Astrocyte (in vitro differentiated cells and primary cell): ENCODE measurements at places on chromosomes 7 and 10. TPM values are rescaled to one million over a fixed set of nuclear protein-coding genes. Genes with fewer than 3 reads are reported as not detected.
A peak's percentile ranks its signal among the peaks of the same experiment; 100 is the strongest.

Gene C10orf62
- not detected in 2 replicates for total RNA-seq

Gene FRMD4A
- 59.0 and 82.5 TPM in 2 replicates for total RNA-seq

Gene SLC16A12
- total RNA-seq, result 0.31 and 0.59 TPM in 2 replicates

Gene SYT15
- 1.2 and 1.4 TPM in 2 replicates for total RNA-seq

Gene CC2D2B
- 0.18 and 0.60 TPM in 2 replicates for total RNA-seq

Gene SPDYE9
- total RNA-seq, result not detected in 2 replicates

Gene WDFY4
- total RNA-seq, result 0.02 and 0.25 TPM in 2 replicates

Gene SRRM3
- total RNA-seq, result 1.7 and 2.7 TPM in 2 replicates

Gene WNT2
- 0.07 and 0.24 TPM in 2 replicates for total RNA-seq

Gene DKK1
- total RNA-seq, result 7.4 and 13.7 TPM in 2 replicates

- no peak overlapping the region for H3K27ac ChIP-seq
- no peaks in the 10 kb centered on the region for H3K27me3 ChIP-seq
- no peak for DNase-seq
- H3K36me3 ChIP-seq, result no peaks in the 10 kb centered on the region
- no peaks in the 10 kb centered on the region for H3K4me1 ChIP-seq
Observed at GRCh38 chr7:48708635-48709034, 215.7 kb upstream of the CDC14C start.

DNA sequence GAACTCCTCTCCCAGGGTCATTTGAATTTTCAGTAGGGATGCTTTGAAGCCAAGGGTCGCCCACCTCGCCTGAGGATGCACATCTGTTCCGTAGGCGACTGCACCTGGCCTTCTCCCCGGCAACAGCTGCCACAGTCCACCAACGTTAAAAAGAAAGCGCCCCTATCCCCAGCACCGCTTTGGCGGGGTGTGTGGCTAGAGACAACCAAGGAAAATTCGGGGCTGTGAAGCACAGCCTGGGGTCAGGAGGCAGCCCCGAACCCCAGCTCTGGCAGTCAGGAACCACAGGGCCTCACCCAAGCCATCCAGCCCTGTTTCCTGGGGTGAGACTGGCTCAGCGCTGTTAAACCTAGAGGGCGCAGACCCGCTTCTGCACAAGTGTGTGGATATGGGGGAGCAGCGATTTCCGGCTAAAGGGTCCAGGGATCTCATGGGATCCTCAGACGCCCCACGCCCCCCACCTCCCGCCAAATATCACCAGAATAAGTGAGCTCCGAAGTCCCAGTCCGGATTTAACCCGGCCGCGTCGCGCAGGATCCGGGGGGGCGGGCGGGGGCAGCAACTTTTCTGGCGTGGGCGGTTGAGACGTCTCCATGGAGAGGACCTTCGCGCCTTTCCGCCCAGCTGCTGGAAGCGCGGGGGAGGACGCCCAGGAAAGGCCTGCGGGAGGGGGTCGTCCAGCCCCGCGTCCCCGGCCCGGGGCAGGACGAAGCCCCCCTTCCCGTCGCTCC lies 822 bp downstream of the ZC3HAV1L start:
- DNase-seq, result peak; percentile 28
- H3K27me3 ChIP-seq, result no peaks in the 10 kb centered on the region
- H3K36me3 ChIP-seq, result peaks cover 7% of the 10 kb centered on the region
- peak overlapping the region; percentile 76 for H3K4me3 ChIP-seq
- peak overlapping the region; percentile 71 for H3K27ac ChIP-seq

DNA sequence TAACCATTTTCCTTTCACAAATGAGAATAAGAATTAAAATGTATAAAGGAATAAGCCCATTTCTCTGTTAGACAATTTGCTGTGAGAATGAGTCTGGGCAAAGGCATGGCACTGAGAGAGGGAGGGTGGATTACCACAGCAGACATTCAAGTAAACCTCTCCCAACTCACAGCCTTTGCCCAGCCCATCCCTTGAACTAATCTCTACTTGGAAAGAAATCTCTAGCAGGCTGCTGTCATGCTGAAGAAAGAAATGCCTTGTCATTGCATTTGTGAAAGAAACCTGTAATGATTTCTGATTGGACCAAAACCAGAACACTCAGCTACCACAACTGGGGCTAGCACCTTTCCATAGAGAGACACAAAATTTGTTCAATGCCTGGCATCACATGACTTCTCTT lies 39.2 kb downstream of the CH25H start:
- H3K27ac ChIP-seq, result no peak overlapping the region
- peaks cover 10% of the 10 kb centered on the region for H3K27me3 ChIP-seq
- H3K4me1 ChIP-seq, result no peaks in the 10 kb centered on the region
- no peak for DNase-seq
- no peaks in the 10 kb centered on the region for H3K36me3 ChIP-seq

GRCh38 chr10:33204031-33204430 lies 130.4 kb downstream of the NRP1 start:
- H3K27ac ChIP-seq, result no peak overlapping the region
- no peak overlapping the region for H3K4me3 ChIP-seq
- DNase-seq, result no peak
- no peaks in the 10 kb centered on the region for H3K4me1 ChIP-seq
- no peaks in the 10 kb centered on the region for H3K27me3 ChIP-seq
- H3K36me3 ChIP-seq, result peaks cover 56% of the 10 kb centered on the region

DNA sequence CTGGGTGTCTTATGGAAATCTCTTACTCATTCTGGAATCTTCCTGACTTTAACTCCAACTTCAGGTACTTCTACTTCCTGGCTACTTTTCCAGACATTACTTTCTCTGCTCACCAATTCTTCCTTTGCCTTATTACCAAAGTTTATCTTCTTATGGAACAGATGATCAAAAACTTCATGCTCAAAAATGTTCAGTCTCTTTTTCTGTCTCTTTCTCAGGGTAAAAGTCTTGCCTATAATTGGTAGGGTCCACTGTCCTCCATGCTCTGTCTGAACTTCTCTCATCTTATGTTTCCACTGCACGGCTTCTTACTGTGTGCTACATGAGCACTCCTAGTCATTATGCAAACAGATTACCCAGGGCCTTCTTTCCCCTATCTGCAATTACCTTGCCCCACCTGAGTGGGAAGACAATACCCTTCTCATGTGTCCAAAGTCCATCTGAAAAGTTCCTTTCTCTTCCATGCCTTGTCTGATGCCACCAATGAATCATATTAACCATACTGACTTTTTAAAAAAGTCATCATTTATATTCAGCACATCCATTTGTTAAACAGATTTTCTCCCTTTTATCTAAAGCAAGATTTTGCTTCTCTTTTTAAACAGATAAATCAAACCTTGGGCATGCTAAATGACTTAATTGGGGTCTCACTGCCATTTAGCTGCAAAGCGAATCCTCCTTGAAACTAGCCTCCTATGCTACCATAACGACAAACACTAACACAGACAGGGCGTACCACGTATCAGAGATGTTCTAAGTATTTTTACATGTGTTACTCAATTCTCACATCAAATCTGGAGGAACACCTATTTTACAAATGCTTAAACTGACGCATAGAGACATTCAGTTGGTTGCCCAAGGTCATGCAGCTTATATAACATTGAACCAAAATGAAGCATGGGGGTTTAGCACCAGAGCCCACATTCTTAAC lies 48.8 kb downstream of the SEMA3C start:
- H3K27me3 ChIP-seq, result no peaks in the 10 kb centered on the region
- H3K36me3 ChIP-seq, result no peaks in the 10 kb centered on the region
- no peak for DNase-seq
- H3K27ac ChIP-seq, result no peak overlapping the region

GRCh38 chr10:69460576-69461242 lies 9.4 kb downstream of the TSPAN15 start:
- no peaks in the 10 kb centered on the region for H3K27me3 ChIP-seq
- H3K4me1 ChIP-seq, result no peaks in the 10 kb centered on the region
- H3K27ac ChIP-seq, result no peak overlapping the region
- no peak for DNase-seq
- no peaks in the 10 kb centered on the region for H3K36me3 ChIP-seq

DNA sequence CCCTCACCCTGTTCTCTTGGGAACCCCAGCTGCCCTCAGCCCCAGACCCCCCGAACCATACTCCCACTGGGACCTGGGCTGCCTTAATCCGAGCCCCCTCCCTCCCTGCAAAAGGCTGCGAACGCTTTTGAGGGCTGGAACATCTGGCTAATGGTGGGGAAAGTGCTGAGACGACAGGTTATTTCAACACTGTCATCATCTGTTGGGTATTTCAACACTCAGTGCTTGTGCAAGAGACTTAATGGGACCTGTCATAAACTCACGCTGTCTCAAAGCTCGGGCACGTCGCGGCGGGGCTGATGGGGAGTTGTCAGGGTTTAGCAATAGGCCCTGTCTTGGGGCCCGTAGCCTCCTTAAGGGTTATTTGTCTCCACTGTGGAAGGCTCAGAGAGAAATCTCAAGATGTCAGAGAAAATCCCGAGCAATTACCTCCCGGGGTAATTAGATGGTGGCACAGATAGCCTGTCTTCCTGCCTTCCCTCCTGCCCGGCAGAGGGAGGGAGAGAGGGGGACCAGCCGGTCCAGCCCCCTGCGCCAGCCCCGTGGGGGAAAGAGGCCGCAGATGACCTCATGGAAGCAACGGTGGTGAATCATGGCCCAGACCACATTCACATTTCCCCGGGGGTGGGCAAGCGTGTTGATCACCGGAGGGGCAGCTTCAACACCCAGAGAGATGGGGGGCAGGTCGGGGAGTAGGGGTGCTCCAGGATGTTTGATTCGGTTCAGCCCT lies 88.7 kb upstream of the MYL10 start:
- peak overlapping the region; percentile 67 for H3K27ac ChIP-seq
- peaks cover 12% of the 10 kb centered on the region for H3K4me1 ChIP-seq
- peak; percentile 83 for DNase-seq
- H3K36me3 ChIP-seq, result no peaks in the 10 kb centered on the region
- no peaks in the 10 kb centered on the region for H3K27me3 ChIP-seq

DNA sequence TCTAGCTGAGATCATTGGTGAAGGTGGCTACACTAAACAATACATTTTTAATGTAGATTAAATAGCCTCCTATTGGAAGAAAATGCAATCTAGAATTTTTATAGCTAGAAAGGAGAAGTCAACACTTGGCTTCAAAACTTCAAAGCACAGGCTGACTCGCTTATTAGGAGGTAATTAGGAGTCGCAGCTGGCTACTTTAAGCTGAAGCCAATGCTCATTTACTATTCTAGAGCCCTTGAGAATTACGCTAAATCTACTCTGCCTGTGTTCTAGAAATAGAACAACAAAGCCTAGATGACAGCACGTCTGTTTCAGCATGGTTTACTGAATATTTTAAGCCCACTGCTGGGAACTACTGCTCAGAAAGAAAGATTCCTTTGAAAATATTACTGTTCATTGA lies 101.6 kb upstream of the EEPD1 start:
- H3K4me1 ChIP-seq, result peaks cover 14% of the 10 kb centered on the region
- no peak overlapping the region for H3K27ac ChIP-seq
- no peak overlapping the region for H3K4me3 ChIP-seq
